HT-29 (cell line): ENCODE measurements at places on chromosomes 1 and 21. TPM values are rescaled to one million over a fixed set of nuclear protein-coding genes. Genes with fewer than 3 reads are reported as not detected.

Gene FAM72C
- not detected in 2 replicates for total RNA-seq

Gene NOTCH2NLA
- 32.7 and 34.7 TPM in 2 replicates for total RNA-seq

GRCh38 chr1:239998312-239998649 is 93.4 kb upstream of the FMN2 start:
- DNase-seq, result no peak

Gene TAL1
- not detected in 2 replicates for total RNA-seq

- DNase-seq, result no peak
These were observed 80.5 kb downstream of the MIS18A start for GRCh38 chr21:32198384-32198783.

Gene PLXNA2
- 21.1 and 25.5 TPM in 2 replicates for total RNA-seq

Gene IVL
- total RNA-seq, result 2.0 and 2.2 TPM in 2 replicates

Gene XCL2
- not detected in 2 replicates for total RNA-seq

DNA sequence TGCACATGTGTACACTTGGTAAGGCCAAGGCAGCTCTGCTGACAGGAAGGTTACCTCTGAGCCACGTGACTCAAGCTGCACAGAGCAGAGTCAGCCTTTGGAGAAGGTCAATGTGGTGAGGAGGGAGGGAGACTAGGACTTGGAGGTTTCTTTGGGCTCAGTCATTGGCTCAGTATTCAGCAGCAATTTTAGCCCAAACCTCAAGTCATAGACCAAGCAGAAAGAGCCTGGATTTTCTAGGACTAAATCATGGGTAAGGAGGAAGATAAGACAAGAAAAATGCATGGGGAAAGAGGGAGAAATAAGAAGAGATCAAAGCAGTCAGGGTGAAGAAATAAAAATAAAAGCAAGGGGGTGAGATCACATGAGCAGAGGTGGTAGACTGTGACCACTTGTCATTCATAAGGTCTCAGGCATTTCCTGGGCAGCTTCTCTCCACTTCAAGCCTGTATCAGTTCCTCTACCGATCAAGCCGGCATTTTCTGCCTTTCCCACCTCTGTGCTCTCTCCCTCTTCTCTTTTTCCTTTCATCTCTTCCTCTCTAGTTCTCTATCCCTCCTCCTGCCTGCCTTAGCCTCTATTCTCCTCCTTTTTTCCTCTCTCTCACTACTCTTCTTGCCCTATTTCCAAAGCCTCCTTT is 51.7 kb upstream of the DUSP10 start:
- DNase-seq, result no peak

DNA sequence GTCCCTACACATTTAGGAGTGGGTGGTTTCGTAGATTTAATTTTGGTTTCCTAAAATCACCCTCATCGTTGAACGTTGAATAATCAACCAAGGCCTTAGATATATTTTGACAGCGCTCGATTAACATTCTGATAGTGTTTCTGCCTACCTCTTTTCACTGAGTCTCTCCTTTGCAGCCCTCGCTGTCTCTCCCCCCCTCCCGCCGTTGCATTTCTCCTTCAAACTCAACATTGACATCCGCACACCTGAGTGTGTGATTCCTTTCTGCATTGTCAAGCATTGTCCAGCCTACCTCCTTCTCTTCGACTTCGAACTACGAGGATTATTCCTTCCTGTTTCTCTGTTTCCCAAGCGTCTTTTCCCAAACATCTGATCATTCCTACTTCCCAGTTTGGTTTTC is 1.8 kb upstream of the ADAMTS1 start:
- no peak for DNase-seq

DNA sequence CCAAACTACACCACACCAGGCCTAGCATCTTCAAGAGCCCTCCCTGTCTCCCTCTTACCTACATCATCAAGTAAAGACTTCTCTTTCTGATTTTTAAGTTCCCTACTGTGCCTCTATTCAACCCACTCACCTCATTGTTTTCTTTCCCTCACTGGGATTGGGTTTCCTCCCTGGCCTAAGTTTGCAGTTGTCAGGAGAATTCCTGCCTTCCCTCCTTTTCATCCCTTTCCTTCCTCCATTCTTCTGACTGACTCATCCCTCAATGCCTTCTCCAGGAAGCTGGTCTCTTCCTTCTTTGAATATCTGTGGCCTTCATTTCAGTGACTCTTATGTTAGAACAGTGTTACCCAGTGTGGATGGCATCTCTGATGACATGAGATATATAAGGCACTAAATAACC is 139.9 kb upstream of the KIAA0040 start:
- no peak for DNase-seq

DNA sequence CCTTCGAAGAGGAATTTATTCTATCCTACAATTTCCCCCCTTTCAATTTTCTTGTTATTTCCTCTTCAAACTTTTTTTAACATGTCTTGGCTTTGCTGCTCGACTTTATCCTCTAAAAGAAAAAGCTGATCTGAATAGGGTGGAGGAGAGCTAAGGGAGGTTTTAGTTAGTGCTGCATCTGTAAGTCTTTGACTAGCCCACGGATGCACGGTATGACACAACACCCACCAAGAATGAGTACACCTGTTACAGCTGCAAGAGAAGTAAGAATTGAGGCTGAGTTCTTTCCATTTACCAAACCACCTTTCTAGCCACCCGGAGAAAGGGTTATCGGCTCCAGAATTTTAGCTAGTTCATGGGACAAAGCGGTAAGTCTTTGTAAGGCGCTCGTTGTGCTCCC is 23.8 kb downstream of the SCCPDH start:
- no peak for DNase-seq

GRCh38 chr1:175734642-175735041 is 8.8 kb downstream of the TNR start:
- DNase-seq, result no peak

GRCh38 chr1:72003092-72003491 is 279.2 kb downstream of the NEGR1 start:
- no peak for DNase-seq

DNA sequence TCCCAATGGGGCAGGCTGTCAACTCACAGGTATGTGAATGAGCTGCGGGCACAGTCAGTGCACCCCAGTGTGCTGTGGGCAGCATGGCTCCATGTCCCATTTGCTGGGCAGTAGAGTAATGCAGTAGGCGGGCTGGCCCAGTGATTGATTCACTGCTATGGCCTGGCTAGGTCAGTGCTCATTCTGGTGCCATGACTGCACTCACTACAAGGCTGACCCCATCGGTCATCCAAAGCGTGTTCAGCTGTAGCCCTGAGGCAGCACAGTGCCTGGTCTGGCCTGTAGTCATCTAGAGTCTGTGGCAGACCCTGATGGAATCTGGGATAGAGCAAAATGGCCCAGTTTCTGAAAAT is 7.4 kb downstream of the HYI start:
- no peak for DNase-seq

Gene FAAH
- 53.2 and 62.9 TPM in 2 replicates for total RNA-seq

- DNase-seq, result no peak
These were observed 10.1 kb downstream of the AGMAT start for GRCh38 chr1:15574741-15575140.

- no peak for DNase-seq
These were observed 126.4 kb downstream of the KIAA0319L start for GRCh38 chr1:35430762-35431161.

DNA sequence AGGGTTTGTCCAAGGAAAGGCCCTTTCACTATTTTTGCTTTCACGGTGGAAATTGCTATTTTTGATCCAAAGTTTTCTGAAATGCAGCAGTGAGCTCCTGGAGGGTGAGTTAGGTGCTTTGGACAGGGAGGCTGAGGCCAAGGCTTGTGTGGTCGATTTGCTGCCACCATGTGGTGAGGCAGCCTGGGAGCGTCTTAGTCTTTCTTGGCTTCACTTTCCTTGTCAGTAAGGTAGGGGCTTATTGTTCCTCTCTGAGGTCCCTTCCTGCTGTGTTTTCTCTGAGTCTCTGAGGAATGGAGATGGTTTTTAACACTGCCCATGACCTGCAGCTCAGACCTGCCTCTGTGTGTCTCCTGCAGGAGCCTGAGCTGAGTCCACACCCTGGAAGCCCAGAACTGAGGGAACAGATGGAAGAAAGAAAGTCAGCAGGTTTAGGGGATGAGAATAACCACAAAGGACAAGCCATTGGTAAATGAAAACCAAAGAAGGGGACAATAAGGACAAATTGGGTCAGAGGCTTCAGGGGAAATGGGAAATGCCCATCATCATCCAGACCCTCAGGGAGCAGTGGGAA is 20.1 kb upstream of the S100A10 start:
- peak; percentile 76 for DNase-seq

GRCh38 chr1:211609120-211610024 is 30.4 kb upstream of the SLC30A1 start:
- no peak for DNase-seq

- peak; percentile 69 for DNase-seq
These were observed 14.4 kb downstream of the TMPRSS3 start for GRCh38 chr21:42381347-42381984.

GRCh38 chr1:238772322-238772721 is 614.0 kb upstream of the CHRM3 start:
- DNase-seq, result no peak

DNA sequence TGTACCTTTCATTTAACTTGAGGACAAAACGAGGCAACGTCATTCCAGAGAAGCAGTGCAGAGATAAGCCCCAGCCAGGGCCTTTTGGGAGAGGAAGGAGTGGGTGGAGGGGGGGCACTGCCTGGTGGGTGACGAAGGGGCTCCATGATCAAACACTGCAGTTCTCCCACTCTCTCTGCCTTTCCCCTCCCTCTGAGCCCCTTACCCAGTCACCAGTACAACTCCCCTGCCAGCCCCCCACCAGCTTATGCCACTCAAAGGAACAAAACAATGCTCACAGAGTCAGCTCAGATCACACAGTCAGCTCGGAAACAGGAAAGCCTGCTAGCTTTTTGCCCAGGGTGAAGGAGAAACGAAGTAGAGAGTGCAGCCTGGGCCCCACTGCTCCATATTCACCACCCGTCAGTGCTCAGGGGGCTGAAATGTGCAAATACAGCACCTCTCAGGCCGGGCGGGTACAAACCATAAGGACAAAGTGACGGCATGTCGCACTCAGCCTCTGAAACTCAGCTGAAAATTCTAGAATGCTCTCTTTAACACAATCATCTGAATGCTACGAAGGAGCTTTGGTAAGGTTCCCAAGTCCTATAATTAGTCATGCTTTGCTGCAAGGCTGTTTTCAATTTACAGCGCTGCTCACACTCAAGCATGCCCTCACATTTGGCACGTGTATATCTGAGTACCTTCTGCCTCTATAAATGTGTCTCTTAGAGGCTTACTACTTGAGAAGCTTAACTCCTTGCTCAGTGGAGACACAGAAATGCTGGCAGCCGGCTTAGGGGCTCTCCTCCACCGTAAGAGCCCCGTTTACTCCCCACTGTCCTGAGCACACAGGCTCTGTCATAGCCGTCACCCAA is 65.8 kb upstream of the RAB4A start:
- DNase-seq, result no peak

Gene KMO
- total RNA-seq, result not detected in 2 replicates

- no peak for DNase-seq
These were observed 75.1 kb downstream of the SPSB1 start for GRCh38 chr1:9367806-9368205.

GRCh38 chr1:9690440-9691107 is 39.0 kb downstream of the PIK3CD start:
- no peak for DNase-seq

GRCh38 chr1:31642366-31642765 is 2.3 kb downstream of the PEF1 start:
- DNase-seq, result no peak

GRCh38 chr1:10781137-10781536 is 15.3 kb downstream of the CASZ1 start:
- DNase-seq, result no peak

Gene SAMSN1
- 0.08 TPM in 1 of 2 replicates, not detected in the other for total RNA-seq

DNA sequence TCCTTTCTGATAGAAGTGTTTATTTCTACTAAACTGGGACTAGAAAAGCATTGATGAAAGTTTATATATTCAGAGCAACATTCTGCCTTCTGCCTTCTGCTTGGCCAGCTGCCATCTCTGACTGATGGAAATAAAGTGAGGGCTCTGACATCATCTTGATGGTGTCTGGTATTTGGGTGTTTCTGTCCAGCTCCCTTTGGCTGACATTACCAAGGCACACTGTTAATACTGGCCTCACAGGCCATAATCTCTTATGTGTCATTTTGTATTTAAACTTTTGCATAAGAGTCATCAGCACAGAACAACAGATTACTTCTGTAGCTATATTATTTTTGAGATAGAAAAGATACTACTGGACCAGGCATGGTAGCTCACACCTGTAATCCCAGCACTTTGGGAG is 216.9 kb downstream of the RYR2 start:
- DNase-seq, result no peak

DNA sequence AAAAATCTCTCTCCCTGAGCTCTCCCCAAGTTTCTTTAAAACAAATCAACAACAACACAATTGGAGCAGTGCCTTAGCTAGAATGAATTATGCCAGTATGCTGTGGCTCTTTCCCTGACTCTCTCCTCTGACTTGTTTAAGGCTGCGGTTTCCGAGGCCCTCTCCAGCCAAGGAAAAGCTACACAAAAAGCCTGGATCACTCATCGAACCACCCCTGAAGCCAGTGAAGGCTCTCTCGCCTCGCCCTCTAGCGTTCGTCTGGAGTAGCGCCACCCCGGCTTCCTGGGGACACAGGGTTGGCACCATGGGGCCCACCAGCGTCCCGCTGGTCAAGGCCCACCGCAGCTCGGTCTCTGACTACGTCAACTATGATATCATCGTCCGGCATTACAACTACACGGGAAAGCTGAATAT is 1.9 kb downstream of the S1PR1 start:
- peak; percentile 82 for DNase-seq

Gene C1orf141
- not detected in 2 replicates for total RNA-seq

DNA sequence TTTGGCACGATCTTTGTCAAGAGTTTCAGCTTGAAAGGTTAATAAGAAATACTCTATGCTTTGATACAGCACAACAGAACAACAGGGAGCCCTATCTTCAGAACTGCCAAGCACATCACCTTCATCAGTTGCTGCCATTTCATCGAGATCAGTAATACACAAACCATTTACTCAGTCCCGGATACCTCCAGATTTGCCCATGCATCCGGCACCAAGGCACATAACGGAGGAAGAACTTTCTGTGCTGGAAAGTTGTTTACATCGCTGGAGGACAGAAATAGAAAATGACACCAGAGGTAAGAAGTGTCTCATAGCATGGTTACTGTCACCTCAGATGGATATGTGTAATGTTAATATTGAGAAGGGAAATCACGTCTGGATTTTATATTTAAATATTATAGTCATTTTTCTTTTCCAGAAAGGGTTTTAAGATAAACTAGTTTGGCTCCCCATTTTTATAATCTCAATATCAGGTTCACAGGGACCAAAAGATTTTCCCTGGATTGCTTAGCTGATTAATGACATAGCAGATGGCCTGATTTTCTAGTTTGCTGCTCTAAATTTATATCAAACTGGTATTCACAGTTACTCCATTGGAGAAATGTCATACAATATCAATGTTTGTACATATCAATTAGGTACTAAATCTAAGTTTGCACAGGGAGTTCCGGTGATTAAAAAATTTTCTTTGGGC is 97.3 kb downstream of the USP25 start:
- no peak for DNase-seq

Gene CTSS
- total RNA-seq, result 5.8 and 10.0 TPM in 2 replicates

Gene UMODL1
- total RNA-seq, result 0.08 TPM in 1 of 2 replicates, not detected in the other

DNA sequence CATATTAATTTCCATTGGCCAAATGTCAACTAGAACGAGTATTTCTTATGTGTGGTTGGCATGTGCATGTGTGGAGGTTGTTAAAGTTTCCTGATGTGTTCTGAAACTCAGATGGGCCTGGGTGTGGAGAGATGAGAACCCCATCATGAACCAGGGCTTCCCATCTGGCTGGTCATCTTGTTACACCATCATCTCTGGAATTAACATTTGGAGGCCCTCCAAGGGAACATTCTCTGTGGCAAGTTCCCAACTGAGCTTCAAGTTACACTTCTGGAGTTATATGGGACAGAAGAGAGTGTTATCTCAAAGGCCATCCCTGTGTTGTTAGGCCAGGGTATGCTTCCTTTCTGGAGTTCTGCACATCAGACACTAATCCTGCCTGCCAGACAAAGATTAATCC is 183.6 kb downstream of the TTLL7 start:
- DNase-seq, result no peak

- no peak for DNase-seq
These were observed 10.8 kb upstream of the IL10RB start for GRCh38 chr21:33255404-33255803.
